ENCODE measurements at places on chromosomes 6 and 20.

DNA sequence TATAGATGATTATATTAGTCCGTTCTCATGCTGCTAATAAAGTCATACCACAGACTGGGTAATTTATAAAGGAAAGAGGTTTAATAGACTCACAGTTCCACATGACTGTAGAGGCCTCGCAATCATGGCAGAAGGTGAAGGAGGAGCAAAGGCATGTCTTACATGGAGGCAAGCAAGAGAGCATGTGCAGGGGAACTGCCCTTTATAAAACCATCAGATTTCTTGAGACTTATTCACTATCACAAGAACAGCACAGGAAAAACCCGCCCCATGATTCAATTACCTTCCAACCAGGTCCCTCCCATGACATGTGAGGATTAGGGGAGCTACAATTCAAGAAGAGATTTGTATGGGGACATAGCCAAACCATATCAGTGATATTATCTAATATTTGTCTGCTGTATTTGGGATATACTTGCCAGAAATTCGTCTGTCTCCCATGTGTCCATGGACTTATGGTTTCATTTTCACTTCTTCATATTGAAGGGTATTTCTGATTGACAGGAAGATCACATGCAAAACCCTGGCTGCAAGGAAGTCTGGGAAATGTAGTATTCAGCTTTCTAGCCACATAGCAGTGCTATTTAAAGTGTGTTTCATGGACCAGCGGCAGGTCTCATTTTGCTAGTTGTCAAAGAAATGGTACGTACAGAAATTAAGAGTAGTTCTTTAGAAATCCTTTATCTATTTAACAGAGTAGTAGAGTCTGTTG is 50.5 kb upstream of the PAK5 start:
- DNase-seq = no peak

- no peak for DNase-seq
Measured at GRCh38 chr6:149044528-149044927, 273.0 kb upstream of the TAB2 start.

- DNase-seq = no peak
Measured at GRCh38 chr6:157909282-157909664, 72.4 kb upstream of the SYNJ2 start.

DNA sequence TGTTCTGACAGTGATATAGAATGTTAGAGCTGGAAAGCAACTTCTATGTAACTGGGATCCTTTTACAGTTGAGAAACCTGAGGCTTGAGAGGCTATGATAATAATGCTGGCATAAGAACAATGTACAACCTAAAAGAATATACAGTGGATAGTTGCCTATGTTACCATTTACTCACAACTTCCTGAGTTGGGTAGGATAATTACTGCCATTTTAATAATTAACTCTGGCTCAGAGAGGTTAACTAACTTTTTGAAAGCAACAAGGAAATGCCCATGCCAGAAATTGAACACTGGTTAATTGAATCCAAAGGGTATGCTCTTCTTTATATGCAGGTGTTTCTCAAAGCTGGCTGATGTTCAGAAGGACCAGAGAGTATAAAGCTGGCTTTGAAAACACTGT is 530.7 kb upstream of the MAP3K7 start:
- DNase-seq = no peak

DNA sequence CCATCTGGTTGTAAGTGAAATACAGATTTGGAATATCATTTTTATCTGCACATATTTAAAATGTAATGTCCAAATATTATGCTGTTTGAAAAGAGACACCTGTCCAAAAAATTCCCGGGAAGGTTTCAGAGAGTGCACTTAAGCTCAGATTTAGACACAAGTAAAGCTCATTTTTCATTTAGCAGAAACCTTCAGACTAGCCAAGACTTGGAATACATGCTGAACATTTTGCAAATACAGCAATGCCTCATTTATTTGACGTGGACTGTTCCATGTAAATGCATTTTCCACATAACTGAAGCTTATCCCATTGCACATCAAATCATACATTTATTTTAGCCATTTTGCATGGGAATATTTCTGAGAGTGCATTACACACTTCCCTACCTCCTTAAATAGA is 280.7 kb downstream of the ZNF217 start:
- DNase-seq = no peak

- DNase-seq = no peak
Measured at GRCh38 chr6:79427721-79428120, 109.5 kb downstream of the LCA5 start.

GRCh38 chr6:106751501-106752252 is 122.3 kb downstream of the QRSL1 start:
- DNase-seq = no peak

- no peak for DNase-seq
Measured at GRCh38 chr20:16025084-16025483, 548.2 kb downstream of the KIF16B start.

GRCh38 chr6:160042788-160043301 is 74.0 kb downstream of the IGF2R start:
- no peak for DNase-seq

- no peak for DNase-seq
Measured at GRCh38 chr6:124441450-124441849, 520.8 kb upstream of the RNF217 start.

GRCh38 chr6:63319939-63320338 is at the start of gene LGSN:
TSS of gene LGSN (minus strand) at chr6:63319983. CDS start at chr6:63319943, 40 bp downstream.
- DNase-seq = no peak

DNA sequence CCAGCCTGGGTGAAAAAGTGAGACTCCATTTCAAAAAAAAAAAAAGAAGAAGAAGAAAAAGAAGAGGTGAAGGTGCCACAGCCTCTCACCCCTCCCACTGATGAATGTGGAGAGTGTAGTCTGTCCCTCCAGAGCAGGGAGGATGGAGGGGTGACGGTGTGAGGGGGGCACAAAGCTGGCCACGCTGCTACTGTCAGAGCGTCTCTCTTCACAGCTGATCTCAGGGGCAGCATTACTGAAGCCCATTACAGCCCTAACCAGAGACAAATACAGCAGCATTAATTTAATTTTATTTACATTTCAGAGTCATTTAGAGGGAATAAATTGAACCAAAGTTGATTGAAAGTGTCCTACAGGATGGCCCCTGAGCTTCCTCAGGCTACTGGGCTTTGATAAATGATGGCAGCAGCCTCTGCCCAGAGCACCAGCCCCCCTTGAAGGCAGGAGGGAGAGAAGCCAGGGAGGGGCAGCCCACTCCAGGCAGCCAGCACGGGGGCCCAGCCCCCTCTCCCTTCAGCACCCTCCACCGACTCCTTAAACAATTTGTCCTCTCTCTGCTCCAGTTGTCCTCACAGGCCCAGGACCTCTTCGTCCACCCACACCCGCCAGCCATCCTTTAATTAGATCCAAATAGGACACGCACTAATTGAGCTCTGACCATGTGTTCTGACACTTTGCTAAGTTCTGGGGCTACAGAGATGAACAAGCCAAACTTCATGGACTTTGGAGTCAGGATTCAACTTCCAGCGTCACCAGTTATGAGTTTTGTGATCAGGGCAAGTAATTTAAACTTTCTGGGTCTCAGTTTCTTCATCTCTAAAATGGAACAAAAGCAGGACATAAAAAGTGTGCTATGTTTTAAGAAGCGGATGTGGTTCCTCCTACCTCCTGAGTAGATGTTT is 18.6 kb upstream of the ZFAND3 start:
- DNase-seq = no peak

GRCh38 chr6:43294536-43294935 is 3.5 kb upstream of the SLC22A7 start:
- DNase-seq = no peak

DNA sequence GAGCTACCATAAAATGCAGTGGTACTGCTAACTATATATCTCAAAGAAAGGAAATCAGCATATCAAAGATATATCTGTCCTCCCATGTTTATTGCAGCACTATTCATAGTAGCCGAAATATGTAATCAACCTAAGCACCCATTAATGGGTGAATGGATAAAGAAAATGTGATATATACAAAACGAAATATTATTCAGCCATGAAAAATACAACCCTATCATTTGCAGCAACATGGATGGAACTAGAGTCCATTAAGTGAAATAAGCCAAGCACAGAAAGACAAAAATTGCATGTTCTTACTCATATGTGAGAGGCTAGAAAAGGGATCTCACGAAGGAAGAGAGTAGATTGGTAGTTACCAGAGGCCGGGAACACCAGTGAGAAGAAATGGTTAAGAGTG is 126.1 kb downstream of the PDE10A start:
- no peak for DNase-seq

DNA sequence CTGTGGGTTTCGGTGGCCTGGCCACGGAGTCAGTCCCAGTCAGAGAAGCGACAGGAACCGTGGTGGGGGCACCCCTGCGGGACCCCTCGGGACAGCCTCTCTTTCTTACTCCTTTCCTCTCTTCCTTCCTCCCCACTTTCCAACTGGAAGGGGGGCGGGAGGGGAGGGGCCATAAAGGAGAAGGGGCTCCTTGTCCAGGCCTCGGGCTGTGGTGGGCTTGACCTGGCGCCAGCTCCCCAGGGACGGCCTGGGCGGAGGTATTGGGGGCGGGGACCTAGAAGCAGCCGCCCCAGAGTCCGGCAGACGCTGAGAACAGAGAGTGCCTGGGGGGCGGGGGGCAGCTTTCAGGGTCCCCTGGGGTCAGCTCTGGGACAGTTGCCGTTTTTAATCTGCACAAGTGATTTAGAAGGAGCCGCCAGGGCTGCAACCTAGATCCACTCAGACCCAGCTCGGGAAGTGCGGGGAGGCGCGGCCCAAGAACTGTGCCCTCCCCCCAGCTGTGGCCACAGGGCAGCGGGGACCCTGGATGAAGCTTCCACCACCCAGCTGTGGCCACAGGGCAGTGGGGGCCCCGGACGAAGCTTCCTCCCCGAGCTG is 6.4 kb upstream of the ABHD16B start:
- DNase-seq = no peak

GRCh38 chr20:63017076-63017825 is 10.5 kb upstream of the BHLHE23 start:
- DNase-seq = no peak

- DNase-seq = peak; percentile 30
Measured at GRCh38 chr6:28281288-28282064, at the start of gene PGBD1. TSS of gene PGBD1 (plus strand) at chr6:28281572. CDS start at chr6:28283814, 2,242 bp downstream.

DNA sequence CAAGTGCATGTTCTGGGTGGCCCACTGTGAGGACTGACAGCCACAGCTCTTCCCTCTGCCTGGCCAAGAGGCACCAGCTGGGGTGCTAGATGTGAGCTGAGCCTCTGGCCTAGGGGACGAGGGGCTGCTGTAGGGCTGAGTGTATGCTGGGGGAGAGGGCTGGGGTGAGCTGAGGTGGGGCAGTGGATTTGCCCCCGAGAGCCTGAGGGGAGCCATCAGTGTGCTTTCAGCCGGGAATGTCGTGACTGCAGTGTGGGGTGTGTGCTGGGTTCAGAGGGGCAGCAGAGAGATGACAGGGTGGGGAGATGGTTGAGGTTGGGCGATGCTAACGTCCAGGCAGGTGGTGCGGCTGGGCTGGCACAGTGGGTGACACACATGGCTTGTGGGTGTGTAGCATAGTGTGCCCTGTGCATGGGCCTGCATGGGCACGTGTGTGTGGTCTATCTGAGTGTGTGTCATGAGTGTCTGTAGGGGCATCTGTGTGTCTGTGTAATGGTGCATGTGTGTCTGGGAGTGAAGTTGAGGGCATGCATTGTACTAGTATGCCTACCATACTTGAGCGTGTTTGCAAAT is 46.0 kb upstream of the BLCAP start:
- DNase-seq = no peak

DNA sequence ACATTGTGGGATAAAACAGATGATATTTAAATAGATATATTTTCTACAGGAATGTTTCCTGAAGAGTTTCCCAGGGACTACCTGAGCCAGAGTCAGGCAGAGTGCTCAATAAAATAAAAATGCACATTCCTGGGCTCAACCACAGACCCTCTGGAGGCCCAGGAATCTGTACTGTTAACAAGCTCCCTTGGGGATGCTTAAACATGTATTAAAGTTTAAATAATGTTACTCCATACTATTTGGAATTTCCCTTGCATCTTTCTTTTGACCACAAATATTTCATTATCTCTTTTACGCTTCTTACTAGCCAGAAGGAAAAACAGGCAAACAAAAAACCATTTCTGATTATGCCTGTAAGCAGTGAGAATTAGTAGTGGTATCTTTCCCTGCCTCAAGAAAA is 42.3 kb downstream of the GPR63 start:
- no peak for DNase-seq

- no peak for DNase-seq
Measured at GRCh38 chr6:129996387-129996786, 22.0 kb upstream of the L3MBTL3 start.

DNA sequence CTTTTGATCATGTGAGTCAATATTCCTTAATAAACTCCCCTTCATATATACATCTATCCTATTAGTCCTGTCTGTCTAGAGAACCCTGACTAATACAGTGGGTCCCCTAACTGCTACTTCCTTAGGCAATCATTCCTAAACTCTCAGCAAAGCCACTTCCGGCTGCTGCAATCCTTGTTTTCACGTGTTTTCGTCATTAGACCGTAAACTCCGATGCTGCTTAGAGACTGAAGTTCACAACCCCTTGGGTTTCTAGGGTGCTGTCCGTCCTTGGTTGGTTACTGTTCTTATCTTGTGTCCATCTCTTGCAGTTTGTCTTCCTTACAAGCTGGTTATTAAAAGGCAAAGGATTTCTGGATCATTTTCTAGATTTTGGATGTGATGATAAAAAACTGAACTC is 106.4 kb downstream of the GMPR start:
- no peak for DNase-seq

- DNase-seq = no peak
Measured at GRCh38 chr6:55182016-55182650, 7.8 kb downstream of the HCRTR2 start.

DNA sequence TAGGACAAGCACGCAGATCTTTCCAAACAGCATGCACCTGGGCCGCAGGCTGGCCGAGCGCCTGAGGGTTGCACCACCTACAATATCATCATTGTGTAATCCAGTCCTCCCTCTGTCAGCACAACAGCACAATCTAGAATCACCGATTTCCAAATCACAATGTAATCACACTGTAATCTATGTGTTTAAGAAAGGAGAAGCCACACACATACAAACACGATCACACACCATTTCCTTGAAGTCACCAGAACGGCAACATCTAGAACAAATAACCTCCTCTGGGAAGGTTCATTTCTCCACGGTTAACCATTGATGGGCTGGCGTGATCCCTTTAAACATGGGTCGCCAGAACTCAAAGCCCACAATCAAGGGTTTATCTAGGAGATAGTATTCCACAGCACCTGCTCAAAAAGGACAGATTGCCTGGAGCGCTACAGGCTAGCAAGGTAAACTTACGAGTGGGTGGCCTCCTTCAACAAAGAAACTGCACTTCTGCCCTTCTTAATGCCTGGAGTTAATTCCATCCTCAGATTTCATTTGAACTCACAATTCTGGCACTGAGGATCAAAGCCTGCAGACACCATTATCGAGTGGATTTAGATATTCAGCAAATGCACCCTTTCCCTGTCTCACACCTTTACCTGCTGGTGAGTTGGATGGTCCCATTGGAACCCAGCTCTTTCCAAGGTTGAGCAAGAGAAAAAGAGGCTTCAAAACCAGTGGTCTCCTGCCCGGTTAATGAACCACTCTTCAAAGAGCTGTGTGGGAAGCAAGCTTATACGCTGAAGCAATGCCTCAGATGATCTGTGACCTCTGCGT is 83.8 kb upstream of the FOXQ1 start:
- no peak for DNase-seq

DNA sequence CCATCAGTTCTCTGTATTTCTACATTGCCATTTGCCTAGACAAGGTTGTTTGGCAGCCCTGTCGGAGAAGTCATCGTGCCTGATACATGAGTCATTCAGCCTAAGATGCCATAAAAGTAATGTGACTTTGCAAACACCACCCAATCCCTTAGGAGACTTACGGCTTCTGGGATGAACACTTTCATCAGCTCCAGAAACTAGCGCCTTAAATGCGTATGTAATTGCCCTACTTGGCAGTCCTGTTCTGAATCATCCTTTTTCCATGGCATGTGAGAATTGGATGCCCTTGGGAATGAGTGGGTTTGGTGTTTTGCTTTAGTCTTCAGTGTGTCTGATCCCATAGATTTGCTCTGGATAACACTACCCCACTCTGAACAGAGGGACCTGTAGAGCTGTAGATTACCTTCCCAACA is 158.5 kb downstream of the SASH1 start:
- no peak for DNase-seq

Data from CD8-positive, alpha-beta T cell (primary cell).